Endothelial cell (in vitro differentiated cells): ENCODE measurements at places on chromosomes 12 and 14.

DNA sequence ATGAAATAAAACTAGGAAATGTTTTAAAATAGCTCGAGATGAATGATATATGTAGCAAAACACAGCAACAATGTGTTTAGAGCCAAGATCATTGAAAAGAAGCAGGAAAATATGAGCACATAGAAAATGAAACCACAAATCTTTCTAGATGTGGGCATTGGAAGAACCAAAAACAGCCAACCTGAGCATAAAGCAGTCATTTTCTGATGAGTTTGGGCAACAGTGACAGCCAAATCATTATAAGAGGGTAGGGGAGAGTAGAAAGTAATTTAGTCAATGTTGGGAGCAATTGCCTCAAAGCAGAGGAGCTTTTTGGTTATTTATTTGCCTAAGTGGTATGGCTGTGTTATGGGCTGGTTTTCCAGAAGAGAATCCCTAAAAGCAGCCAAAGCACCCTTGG is 8.8 kb upstream of the BICDL1 start:
- no peak for DNase-seq

DNA sequence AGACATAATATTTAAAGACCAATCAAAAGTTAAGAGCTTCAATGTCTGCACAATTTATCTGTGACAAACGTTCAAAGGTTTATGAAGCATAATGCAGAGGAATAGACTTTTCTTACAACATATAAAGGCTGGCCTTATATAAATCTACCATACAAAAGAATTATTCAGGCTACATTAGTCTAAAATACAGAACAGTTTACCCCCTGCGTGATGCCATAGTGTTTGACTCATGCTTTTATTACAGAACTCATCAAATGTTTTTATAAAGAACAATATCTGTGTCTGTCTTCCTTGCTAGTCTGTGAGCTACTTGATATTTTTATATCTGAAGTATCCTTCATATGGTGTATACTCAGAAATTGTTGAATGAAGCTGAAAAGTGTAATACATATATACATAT is 1084.5 kb upstream of the FLRT2 start:
- DNase-seq = no peak

DNA sequence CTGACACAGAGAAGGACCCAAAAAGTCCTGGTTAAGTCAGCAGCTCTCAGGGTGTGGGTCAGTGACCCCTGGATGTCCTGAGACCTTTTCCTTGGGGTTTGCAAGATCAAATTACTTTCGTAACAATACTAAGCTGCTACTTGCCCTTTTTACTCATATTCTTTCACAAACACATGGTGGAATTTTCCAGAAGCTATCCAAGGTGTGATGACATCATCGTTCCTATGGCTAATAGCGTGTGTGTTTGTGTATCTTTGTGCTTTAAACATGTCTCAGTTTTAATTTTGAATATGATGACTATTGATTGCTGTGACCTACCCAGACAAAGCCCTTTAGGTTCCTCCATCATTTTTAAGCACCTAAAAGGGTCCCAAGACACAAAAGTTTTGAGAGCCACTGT is 176.2 kb downstream of the PHETA1 start:
- no peak for DNase-seq

DNA sequence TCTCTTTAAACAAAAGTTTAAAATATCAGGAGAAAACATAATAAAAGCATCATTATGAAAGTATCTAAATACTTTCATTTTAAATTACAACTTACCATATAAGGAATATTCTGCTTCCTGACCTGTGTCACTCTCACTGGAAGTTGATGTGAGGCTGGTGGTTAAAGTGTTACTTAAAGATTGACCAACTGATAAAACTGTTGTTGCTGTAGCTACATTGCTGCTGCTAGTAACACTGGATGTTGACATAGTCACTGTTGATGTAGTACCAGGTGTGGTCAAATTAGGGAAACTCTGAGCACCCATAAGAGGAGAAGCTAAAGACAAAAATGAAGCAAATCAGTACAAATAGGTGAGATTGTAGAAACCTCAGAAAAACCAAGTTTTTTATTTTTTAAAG is 79.9 kb downstream of the HECTD1 start:
- no peak for DNase-seq

DNA sequence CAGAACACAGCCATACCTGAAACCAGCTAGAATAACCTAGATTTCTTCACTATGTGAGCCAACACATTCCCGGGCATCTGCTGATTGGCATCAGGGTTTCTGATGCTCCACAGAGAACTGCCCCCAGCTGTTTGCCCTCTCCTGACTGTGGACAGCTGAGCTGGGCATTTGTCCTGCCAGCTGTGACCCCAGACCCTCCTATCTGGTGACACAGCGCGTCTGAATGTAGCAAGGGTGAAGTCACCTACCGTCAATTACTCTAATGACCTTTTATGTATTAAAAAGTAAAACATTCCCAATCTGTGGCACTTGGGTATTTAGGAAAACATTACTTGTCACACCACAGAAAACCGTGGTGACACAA is 29.7 kb upstream of the SFSWAP start:
- no peak for DNase-seq

- DNase-seq = no peak
Measured at GRCh38 chr12:11798006-11798708, 148.7 kb downstream of the ETV6 start.

- no peak for DNase-seq
Measured at GRCh38 chr12:106893451-106893850, 62.3 kb upstream of the TMEM263 start.

DNA sequence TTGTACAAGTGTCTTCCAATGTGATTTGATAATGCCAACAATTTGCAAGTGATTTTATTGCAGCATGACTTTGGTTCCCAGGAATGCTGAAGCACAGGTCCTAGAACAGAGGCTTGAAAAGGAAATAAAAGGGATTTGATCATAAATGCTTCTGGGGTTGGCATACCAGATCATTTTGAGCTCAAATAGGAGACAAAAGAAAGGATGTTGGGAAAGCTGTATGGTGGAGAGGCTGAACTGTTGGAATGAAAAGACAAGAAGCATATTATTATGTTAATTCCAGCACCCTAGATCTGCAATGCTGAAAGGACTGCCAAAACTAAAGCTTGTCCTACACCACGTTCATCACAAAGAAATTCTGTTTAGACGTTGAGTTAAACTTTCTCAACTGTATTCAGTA is 143.1 kb downstream of the BICD1 start:
- no peak for DNase-seq

DNA sequence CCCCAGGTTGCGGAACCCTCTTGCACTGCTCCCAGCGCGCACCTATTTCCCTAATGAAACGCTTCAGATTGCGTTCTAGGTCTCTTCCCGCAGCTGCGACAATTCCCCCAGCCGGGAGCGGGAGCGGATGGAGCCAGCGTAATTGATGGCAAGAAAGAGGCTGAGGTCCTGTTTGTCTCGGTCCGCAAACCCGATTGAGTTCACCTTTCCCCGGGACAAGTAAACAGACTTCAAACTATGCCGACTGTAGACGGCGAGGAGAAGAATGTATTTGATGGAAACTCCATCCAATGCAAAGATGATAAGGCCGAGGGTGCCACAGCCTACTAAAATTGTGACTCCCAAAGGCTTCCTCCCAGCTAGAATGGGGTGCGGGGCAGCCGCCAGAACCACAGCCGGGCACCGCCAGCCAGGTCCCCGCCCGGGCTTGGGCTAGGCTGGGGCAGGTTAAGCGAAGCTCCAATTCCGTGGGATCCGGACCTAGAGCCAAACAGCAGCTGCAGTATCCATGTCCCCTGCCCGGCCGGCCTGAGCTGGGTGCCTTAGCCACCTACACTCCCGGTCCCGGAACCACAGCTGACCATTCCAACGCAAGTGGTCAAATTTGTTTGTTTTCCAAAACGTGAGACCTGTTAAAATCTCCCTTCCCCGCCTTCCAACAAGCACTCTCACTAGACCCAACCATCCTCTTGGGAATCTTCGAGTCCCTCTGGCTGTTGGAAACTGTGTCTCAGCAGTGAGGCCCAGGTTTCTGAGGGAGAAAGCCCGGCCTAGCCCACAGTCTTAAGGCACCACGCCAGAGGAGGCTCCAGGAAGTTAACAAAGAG is 5.5 kb downstream of the NKX2-1 start:
- no peak for DNase-seq

GRCh38 chr12:54232790-54233189 is 44.0 kb upstream of the SMUG1 start:
- no peak for DNase-seq

DNA sequence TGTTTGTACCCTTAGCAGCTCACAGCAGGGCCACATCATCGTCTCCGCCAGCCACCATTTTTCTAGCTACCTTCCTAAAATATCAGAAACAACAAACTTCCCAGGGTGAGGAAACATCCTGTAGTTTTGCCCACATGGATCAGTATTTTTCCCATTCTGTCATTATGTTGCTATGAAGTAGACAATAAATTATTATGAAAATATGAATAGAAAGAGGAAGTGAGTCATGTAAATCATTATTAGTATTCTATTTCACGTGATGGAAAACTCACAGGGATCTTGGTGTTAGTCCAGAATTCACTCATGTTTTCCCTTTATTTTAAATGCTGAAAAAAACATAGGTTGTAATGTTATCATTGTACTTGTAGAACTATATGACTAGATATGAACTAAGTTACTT is 319.4 kb downstream of the SYT1 start:
- no peak for DNase-seq

DNA sequence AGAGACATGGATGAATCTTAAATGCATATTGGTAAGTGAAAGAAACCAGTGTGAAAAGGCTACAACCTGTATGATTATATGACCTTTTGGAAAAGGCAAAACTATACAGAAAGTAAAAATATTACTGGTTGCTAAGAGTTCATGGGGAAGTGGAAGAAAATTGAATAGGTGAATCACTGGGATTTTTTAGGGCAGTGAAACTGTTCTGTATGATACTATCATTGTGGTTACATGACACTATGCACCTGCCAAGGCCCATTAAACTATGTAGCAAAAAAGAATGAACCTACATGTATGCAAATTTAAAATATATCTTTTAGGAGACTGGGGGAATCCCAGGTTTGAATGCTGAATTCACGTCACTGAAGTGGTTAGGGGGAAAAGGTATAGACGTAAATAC is 12.6 kb upstream of the OR8S1 start:
- no peak for DNase-seq

GRCh38 chr14:91163316-91163715 is 49.4 kb downstream of the DGLUCY start:
- DNase-seq = no peak

DNA sequence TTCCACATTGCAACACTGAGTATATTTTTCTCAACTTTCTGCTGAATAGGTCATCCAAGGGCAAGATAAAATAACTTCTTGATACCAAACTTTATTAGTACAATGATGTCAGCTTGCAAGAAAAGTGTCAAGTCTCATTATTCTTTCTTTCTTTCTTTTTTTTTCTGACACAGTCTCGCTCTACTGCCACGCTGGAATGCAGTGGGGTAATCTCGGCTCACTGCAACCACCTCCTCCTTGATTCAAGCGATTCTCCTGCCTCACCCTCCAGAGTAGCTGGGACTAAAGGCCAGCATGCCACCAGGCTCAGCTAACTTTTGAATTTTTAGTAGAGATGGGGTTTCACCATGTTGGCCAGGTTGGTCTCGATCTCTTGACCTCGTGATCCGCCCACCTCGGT is 523.4 kb downstream of the FSCB start:
- DNase-seq = no peak

DNA sequence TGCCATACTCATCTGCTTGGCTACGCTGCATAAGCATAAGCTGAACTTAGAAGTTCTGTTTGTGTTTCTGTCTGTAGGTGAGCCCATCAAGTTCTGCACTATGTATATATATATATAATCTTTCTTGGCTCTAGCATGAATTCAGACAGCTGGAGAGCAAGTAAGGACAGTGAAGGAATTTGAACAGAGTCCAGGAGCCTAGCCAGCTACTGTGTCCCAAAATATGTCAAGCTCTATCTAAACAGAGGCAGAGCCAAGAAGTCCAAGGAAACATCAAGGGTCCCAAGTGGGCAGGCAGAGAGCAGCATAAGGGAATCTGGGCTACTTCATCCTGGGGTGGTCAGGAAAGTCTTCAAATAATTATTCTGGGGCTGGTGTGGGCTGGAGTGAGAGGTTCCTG is 118.5 kb upstream of the NPAS3 start:
- no peak for DNase-seq

DNA sequence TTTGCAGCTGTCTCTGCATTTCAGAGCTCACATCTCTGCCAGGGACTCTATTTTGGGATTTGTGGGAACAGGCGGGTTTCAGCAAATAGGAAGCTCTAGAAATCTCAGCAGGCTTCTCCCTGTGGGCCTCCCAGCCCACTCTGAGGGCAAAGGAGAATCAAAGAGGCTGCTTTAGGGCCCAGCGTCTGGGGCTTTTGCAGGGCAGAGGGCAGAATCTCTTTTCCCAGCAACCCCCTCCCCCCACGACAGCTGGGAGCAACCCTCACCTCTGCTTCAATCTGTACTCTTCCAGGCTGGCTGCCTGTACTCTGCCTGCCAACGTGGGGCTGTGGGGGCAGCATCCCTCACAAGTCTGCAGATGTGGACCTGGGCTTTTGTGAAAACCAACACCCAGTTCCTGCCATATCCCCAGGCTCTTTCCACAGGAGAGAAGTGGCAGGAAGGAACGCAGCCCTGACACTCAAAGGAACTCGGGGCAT is 529.6 kb upstream of the TBX3 start:
- peak; percentile 27 for DNase-seq

- DNase-seq = no peak
Measured at GRCh38 chr12:77167801-77168200, 102.4 kb upstream of the E2F7 start.

DNA sequence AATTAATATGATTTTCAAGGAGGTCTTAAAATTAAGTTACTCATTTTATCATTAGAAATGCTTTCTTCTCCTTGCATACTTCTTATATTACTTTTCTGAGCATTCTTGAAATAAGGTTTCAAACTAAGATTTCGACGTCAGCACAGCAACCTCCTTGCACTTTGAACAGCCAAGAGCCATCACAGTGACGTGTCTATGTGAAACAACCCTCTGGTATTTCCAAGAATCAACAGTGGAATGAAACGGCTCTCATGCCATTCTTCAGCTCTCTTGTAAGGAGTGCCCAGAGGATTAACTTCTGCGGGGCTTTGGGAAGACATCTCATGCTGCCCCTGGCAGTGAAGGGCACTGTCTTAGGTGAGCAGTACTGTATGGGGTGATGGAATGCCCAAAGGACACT is 109.2 kb downstream of the EFCAB11 start:
- no peak for DNase-seq

- no peak for DNase-seq
Measured at GRCh38 chr12:116138781-116139180, 138.7 kb downstream of the MED13L start.

DNA sequence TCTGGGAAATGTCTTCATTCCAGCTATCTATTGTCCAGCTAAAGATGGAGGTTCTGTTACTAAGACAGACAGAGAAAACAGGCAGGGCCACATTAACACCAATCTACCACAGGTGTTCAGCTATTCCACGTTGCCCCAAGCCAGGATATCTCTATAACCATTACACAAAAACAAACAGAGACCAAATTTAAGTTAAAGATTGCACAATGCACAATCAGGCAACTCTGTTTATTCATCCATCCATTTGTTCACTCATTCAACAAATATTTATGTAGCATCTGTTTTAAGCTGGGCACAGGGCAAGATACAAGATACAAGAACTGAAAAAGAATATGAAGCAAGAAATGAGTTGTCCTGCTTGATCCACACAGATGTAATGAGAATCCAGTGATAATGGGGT is 629.0 kb downstream of the MED13L start:
- no peak for DNase-seq
